ENCODE measurements at places on chromosomes 7 and 10.

GRCh38 chr7:157975401-157976372 lies 611.9 kb downstream of the PTPRN2 start:
- no peak for DNase-seq

DNA sequence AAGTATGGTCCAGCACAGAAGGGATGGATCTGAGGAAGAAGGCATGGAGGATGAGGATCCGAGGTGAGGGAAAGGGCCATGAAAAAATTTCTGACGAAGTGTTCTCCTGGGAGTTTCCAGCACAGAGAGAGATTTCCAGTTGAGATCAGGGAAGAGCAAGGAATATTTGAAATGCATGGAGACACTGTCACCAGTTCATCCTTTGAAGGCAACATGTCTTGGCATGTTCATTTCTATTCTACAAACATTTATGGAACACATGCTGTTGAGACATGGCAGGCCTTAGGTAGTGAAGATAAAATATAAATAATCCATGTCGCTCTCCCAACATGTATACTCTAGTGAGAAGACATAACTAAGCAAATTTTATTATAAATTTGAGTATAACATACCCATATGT lies 234.0 kb upstream of the TCF7L2 start:
- no peak for DNase-seq

DNA sequence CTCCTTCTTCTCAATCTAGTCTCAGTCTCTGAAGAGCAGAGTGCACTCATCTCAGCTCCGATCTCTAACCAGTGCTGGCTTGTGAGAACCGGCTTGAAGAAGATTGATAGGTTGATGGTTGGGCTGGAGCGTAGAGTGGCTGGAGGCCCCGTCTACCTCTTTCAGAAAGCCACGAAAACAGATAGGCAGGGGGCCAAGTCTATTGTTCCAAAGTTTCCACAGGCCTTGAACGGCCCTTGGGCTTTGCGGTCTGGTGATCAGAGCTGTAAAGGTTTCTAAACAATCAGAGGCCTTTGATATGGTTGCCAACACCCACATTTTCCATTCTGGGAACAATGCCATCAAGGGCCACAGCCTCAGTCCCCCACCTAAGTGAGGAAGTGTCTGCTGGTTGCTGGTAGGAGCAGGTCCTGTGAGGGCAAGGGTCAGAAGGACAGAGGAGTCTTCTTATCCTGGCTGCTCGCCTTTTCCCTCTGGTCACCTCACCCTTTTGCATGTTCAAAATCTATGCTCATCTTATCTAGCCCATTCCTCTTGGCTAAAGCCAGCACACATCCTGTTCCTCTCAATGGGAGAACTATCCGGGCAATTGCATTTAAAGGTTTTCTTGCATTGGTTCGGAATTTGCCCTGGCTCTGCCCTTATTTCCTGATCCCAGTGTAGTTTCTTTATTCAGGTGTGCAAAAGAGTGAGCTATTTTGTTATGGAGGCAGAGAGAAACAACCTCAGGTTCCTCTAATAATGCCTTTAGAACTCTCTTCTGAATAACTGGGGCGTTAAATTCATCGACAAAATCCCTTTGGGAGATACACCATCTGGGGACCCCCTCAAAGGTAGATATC lies 70.3 kb upstream of the KMT2E start:
- DNase-seq: no peak

DNA sequence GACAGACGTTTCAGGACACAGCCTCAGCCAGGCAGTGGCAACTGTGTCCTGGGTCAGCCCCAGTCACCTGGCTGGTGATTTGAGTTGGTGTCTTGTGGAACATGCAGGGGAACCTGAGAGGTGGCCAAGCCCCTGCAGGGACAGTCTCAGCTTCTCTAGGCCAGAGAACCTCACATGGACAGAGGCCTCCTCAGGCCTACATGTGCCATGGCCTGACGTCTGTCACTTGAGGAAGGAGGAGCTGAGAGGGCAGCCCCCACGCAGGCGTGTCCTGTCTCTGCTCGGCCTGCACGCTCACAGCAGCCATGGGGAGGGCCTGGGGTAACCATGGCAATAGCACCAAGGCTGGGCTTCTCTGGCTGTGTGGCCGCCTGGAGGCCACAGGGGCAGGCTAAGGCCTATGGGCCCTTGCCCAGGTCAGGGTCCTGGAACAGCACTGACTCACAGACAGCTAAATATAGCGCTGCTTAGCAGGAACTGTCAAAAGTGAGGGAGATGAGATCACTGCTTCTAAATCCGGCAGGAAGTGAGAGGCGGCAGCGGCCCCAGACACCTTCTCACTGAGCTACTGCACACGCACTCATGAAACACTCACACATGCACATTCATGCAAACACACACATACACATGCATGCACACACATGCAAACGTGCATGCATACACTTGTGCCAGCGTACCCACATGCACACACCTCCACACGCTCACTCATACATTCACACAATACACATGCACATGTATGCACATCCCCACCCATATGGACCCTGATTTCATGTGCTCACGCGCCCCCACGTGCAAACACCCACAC lies 57.0 kb downstream of the YKT6 start:
- peak; percentile 87 for DNase-seq
